Neural progenitor cell (in vitro differentiated cells): ENCODE measurements at places on chromosomes 11 and 22. TPM values are rescaled to one million over a fixed set of nuclear protein-coding genes. Genes with fewer than 3 reads are reported as not detected.

NNMT gene
- total RNA-seq: 1.7 TPM in 1 of 2 replicates, not detected in the other

GRCh38 chr11:64351136-64351631 is 7.8 kb upstream of the RPS6KA4 start:
- H3K36me3 ChIP-seq: no peaks in the 10 kb centered on the region
- no peak overlapping the region for H3K4me3 ChIP-seq
- H3K27me3 ChIP-seq: no peaks in the 10 kb centered on the region
- peaks cover 14% of the 10 kb centered on the region for H3K4me1 ChIP-seq

- no peak overlapping the region for H3K27ac ChIP-seq
- DNase-seq: no peak
- no peak overlapping the region for H3K4me3 ChIP-seq
- peaks cover 3% of the 10 kb centered on the region for H3K4me1 ChIP-seq
- no peaks in the 10 kb centered on the region for H3K27me3 ChIP-seq
- H3K36me3 ChIP-seq: no peaks in the 10 kb centered on the region
Observed at GRCh38 chr11:110481523-110481922, 51.8 kb downstream of the FDX1 start.

DNA sequence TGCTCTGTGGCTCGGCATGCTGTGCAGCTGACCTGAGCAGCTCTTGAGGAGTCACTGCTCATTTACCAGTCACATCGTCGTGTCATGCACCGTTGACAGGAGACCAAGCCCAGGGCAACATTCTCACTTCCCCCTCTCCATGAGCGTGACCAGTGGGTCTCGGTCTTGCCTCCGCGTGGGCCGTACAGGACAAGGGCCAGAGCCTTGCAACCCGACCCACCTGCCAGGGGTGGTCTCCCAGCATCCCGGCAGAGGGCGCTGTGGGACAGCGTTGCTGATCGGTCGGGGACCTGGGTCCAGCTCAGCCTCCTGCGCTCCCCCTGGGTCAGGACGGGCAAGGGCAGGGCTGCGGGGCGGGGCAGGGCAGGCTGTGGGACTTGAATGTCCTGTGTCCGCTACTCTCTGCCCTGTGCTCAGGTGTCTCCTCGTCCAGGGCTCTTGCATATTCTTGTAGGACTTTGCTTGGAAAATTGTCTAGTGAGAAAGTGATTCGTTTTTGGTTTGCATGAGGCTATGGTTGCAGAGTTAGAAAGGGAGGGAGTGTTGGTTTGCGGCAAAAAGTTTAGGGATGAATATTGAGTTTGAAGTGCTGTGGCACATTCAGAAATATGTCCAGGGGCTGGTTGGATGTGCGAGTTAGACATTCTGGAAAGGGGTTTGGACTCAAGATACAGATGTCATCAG is 16.2 kb downstream of the EIF4G2 start:
- no peak overlapping the region for H3K27ac ChIP-seq
- H3K36me3 ChIP-seq: peaks cover 17% of the 10 kb centered on the region
- peaks cover 6% of the 10 kb centered on the region for H3K4me1 ChIP-seq
- peaks cover 8% of the 10 kb centered on the region for H3K27me3 ChIP-seq
- H3K4me3 ChIP-seq: no peak overlapping the region
- peak; percentile 95 for DNase-seq

DNA sequence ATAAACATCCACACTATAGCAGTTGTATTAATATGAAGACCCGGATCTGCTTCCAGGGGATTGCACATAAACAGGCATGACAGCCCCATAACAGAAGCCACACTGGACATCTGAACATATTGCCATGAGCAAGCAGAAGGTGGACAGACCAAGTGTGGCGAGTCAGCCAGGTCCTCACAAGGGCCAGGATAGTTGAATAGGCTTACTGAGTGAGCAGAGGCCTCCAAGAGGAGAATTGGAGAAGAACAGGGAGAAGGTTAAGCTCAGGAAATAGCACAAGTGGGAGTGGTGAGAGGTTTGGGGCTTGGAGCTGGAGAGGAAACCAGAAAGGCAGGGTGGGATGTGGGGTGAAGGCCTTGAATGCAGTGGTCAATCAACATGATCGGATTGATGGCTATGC is 10.8 kb downstream of the SLC35C1 start:
- no peak for DNase-seq
- H3K27me3 ChIP-seq: no peaks in the 10 kb centered on the region
- no peak overlapping the region for H3K4me3 ChIP-seq
- H3K36me3 ChIP-seq: no peaks in the 10 kb centered on the region

DNA sequence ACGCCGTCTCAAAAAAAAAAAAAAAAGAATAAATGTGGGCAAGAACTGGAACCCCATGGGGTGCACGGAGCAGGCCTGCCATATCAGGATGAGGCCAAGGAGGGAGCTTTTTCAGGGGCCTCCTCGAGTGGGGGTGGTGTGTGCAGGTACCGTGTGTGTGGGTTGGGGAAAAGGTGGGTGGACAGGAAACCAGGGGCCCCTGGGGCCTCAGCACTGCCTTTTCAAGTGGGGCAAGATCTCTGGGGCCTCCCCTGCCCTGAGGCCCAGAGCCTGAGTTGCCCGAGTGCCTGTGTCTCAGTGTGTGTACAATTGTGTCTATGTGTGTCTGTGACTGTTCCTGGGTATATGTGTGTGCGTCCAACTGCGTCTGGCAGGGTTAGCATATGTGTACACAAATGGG is 23.8 kb downstream of the TEF start:
- H3K4me1 ChIP-seq: peaks cover 8% of the 10 kb centered on the region
- no peak overlapping the region for H3K27ac ChIP-seq
- no peaks in the 10 kb centered on the region for H3K27me3 ChIP-seq
- no peak overlapping the region for H3K4me3 ChIP-seq

DNA sequence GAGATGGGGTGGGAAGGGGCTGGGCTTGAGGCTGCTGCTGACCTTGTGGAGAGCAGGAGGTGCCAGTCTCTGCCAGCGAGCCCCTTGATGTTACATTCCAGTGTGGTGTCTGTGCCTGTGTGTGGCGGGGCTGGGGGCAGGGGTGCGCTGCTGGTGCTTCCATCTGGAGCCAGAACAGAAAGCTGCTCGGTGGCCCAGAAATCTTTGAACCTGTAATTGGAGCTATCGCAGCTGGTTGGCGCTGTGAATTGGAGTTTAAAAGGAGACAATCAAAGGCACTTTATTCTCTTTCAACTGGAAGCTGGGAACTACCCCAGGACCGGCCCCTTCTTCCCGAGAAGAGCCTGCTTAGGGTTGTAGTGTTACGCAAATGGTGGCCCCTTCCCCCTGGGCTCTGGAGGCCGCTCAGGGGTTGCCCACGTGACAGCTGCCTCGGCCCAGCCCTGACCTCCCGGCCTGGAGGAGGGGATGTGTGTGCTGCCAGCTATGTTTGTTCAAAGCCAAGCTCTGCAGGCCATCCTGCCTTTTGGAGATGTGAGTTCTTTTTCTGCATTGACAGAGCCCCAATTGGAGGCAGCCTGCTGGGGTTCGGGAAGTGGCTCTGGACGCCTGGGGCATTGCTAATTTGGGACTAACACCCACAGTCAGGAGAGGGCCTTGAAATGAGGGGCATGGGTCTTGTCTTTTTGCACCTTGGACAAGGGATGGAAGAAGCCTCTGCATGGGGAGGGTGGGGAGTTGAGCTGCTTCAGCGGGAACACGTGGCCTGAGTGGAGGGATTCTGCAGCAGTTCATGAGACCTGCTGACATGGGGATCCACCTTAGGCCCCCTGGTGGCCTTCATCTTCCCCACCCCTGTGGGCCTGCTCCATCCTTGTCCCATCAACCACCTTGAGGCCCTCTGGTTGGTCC is 14.0 kb upstream of the ARSA start:
- no peak overlapping the region for H3K27ac ChIP-seq
- H3K4me1 ChIP-seq: peaks cover 17% of the 10 kb centered on the region
- H3K27me3 ChIP-seq: peaks cover 32% of the 10 kb centered on the region
- H3K4me3 ChIP-seq: peak overlapping the region; percentile 11

- peaks cover 20% of the 10 kb centered on the region for H3K4me1 ChIP-seq
- H3K36me3 ChIP-seq: no peaks in the 10 kb centered on the region
- H3K4me3 ChIP-seq: peak overlapping the region; percentile 97
- H3K27ac ChIP-seq: peak overlapping the region; percentile 89
Observed at GRCh38 chr22:36385491-36386350, 2.0 kb downstream of the MYH9 start.

DNA sequence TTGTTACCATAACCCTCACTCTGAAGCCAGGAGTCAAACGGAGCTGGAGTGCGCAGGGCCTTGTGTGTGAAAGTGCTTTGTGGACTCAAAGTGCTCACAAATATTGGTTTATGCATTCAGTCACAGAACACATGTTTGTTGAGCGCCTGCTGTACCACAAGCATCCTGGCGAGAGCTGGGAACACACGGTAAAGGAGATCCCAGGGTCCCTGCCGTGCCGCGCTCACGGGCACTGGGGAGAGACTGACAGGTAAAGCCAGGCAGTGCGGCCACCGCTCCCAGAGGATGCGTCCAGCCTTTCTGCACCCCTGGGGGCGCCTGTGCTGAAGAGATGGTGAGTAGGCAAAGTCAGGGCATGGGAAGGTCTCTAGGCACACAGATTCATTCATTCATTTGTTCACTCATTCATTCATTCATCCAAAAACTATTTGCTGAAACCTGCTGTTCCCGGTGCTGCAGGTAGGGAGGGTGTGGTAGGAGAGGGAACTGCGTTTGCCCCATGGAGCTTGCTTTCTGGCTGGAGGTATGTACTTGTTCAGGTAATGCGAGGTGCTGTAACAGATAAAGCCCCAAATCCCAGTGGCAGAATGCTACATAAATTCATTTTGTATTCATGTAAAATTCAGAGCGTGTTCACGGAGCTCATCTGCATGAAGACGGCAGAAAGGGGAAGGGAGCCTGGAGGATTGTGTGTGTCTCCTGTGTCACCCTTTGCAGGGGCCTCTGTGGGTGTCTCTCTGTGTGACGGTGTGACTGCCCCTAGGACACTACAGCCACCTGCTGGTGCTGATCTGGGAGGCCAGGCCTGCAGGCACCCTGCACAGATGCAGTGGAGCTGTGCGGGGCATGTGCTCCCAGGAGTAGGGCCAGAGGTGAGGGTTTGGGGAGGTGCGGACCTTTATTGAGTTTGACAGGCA is 167.0 kb upstream of the B3GAT1 start:
- no peaks in the 10 kb centered on the region for H3K36me3 ChIP-seq
- H3K27me3 ChIP-seq: no peaks in the 10 kb centered on the region
- H3K4me1 ChIP-seq: peaks cover 14% of the 10 kb centered on the region
- no peak for DNase-seq
- H3K4me3 ChIP-seq: no peak overlapping the region
